H1 (cell line): ENCODE measurements at places on chromosomes 12 and 14. TPM values are rescaled to one million over a fixed set of nuclear protein-coding genes. Genes with fewer than 3 reads are reported as not detected.

DNAI7 gene
- polyA plus RNA-seq: 0.12 TPM in 1 of 2 replicates, not detected in the other

ZNF664 gene
- polyA plus RNA-seq: 16.0 and 22.8 TPM in 2 replicates

EMP1 gene
- polyA plus RNA-seq: 0.17 and 0.53 TPM in 2 replicates

KCNH3 gene
- 0.47 and 0.50 TPM in 2 replicates for polyA plus RNA-seq

MOAP1 gene
- 15.8 and 20.1 TPM in 2 replicates for polyA plus RNA-seq

PTGDR gene
- 0.64 and 0.83 TPM in 2 replicates for polyA plus RNA-seq

CELA1 gene
- polyA plus RNA-seq: 0.09 TPM in 1 of 2 replicates, not detected in the other

RGS6 gene
- 0.26 and 0.33 TPM in 2 replicates for polyA plus RNA-seq

PPP1R1A gene
- 5.8 and 6.1 TPM in 2 replicates for polyA plus RNA-seq

GPN3 gene
- polyA plus RNA-seq: 32.8 and 52.9 TPM in 2 replicates
